Thymus (tissue), 14 donors: ENCODE measurements at places on chromosomes 3 and 15. TPM values are rescaled to one million over a fixed set of nuclear protein-coding genes. Genes with fewer than 3 reads are reported as not detected.

Gene DOCK3
- 0.05 TPM for total RNA-seq

Gene STRA6
- 2.6 TPM for total RNA-seq

Gene CDHR4
- not detected for total RNA-seq

Gene ISLR
- total RNA-seq, result 6.9 TPM

Gene DUOX2
- 0.05 TPM for total RNA-seq

Gene PTH1R
- total RNA-seq, result 0.80 TPM

Gene TJP1
- total RNA-seq, result 7.3 TPM

Gene NEK10
- 0.76 TPM for total RNA-seq

Gene GREM1
- 0.14 TPM for total RNA-seq

Gene TGM5
- 0.19 TPM for total RNA-seq

Gene SERPINI1
- 8.5 TPM for total RNA-seq

Gene SSUH2
- 0.47 TPM for total RNA-seq

Gene GRAMD1C
- total RNA-seq, result 0.76 TPM

Gene TMCO5A
- total RNA-seq, result not detected

Gene SLCO3A1
- 1.6 TPM for total RNA-seq

Gene HTR3D
- total RNA-seq, result not detected

Gene PLA2G4E
- total RNA-seq, result 0.05 TPM

Gene FOXB1
- total RNA-seq, result 0.05 TPM

Gene SLC24A5
- 0.05 TPM for total RNA-seq

Gene SELENOS
- 26.4 TPM for total RNA-seq

Gene KCNMB3
- total RNA-seq, result 0.80 TPM

Gene C3orf80
- total RNA-seq, result 0.05 TPM

Gene SLC28A2
- not detected for total RNA-seq
